ENCODE measurements at places on chromosomes 5 and 9.

GRCh38 chr5:68911840-68912690, 181.7 kb upstream of the SLC30A5 start:
- DNase-seq, result no peak

GRCh38 chr9:107046692-107047091, 183.7 kb downstream of the ZNF462 start:
- DNase-seq, result no peak

GRCh38 chr5:956941-957747, 51.5 kb upstream of the NKD2 start:
- DNase-seq, result peak; percentile 4

DNA sequence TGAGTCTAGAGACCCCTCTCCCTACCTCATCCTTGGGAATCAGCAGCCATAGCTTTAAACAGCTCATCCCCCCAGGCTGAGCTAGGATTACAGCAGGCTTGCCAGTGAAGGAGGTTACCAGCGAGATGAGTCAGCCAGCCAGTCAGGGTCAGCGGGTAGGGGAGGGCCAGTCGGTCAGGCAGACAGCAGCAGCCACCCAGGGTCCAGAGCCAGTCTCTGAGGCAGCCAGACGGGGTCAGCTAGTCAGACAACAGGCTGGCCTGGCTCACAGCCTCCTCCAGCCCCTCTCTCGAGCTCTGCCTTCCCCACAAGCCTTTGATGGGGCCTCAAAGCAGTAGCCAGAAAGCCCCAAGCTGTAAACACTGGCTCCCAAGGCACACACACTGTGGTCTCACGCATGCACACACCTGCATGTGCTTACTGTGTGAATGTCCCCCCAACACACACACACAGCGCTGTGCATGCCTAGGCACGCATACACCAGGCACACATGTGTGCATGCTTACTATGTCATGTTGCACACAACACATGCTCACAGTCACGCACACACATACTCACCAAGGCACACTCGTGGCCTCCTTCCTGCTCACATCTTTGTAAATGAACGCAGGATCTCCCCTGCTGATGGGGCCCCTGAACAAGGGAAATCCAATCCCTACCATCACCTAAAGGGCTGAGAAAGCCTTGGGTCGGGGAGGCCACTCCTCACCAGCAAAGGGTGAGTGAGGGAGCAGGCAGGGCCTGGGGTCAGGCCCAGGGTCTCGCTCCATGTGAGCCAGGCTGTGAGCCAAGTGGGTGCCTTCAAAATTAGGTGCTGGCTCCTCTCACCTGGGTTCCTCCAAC, 28.2 kb upstream of the CPLX2 start:
- DNase-seq, result no peak

GRCh38 chr9:126702151-126703001, 88.6 kb downstream of the LMX1B start:
- DNase-seq, result peak; percentile 29

DNA sequence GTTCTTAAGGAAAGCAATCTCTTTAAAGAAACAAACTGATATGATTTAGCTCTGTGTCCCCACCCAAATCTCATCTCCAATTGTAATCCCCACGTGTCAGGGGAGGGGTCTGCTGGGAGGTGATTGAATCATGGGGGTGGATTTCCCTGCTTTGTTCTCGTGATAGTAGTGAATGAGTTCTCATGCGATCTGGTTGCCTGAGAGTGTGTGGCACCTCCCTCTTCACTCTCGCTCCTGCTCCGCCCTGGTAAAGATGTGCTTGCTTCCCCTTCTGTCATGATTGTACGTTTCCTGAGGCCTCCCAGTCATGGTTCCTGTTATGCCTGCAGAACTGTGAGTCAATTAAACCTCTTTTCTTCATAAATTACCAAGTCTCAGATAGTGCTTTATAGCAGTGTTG, 412.7 kb upstream of the SMC2 start:
- DNase-seq, result no peak

GRCh38 chr5:172403189-172403796, 51.0 kb downstream of the SH3PXD2B start:
- no peak for DNase-seq
